ENCODE measurements at places on chromosomes 5 and 9.

DNA sequence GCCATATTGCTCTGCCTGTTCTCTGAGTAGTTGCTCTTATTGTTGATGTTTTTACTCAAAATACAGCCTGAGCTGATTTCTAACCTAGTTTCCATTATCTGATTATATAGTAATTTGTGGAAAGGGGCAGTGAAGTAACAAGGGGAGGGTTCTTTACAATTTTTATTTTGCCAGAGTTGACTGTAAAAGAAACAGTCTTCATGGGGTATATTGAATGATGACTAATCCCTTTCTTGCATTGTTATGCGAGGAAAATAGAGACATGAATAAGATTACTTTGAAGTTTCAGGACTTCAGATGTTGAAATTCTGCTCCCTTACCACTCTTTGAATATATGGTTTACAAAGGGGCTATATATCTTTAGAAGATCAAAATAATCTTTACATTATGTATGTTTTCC, 9.1 kb upstream of the LRRC70 start:
- peak; percentile 72 for DNase-seq

DNA sequence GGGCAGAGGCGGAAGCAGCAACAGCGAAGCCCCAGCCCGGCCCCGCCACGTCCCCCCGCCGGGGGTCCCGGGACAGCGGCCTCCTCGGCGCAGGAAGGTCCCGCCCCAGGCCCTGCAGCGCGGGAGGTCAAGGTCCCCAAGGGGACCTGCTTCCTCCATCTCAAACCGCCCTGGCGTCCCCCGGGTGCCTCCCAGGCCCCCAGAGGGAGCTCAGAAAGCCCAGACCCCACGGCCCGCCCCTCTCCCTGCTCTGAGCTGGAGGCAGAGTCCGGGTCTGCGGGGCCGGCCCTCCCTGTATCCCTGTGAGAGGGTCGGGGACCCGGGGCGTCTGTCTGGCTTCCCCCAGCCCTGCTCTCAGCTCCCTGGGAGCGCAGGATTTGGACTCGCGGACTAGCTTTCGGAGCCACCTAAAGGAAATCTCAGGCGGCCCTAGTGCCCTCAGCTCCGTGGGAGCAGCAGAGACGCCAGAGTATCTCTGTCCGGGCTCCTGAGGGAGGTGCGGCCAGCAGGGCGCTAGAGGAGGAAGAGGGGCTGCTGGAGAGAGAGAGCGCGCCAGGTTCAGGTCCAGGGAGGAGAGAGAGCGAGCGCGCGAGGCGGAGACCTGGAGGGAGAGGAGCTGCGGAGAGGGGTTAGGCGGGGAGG, 30.7 kb downstream of the EXOC3 start:
- peak; percentile 27 for DNase-seq

- DNase-seq, result no peak
Measured at GRCh38 chr9:93679536-93680442, 103.4 kb downstream of the PHF2 start.

GRCh38 chr5:127944125-127944524, 139.4 kb upstream of the SLC12A2 start:
- DNase-seq, result no peak

DNA sequence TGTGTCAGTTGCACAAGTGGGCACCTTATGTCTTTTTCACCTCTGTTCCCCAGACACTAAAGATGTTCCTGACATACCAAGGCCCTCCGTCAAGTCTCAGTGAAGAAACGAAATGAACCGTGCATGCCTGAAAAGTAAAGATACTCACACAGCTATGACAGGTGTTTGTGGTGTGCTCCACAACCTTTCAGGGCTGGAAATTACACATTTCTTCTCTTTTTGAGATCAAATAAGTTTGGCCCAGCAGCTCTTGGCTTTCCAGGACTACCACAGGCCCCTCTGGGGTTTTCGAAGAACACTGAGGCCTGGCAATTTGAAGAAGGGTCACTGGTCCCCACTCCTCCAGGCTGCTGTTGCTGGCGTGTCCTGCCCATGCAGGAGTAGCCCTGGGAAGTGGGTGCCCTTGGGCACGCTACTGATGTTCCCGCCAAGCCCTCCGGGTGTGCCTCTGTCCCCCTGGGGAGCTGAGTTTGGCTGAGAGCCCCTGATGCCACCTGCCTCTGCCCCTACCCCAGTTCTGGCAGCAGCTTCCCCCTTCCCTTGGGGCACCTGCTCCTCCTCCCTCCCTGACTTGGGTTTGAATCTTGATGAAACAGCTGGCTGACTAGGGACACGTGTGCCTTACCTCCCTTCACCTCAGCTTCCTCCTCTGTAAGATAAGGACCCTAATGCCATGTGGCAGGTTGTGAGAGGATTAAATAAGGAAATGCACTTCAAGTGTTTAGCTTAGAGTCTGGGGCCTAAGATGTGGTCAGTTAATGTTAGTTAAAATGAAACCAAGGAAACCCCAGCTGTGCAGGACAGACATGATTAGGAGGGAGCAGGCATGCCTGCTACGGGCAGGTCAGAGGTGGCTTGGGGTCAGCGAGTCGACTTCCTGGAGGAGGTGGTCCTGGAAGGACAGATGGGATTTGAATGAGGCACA, 49.1 kb upstream of the GADD45G start:
- DNase-seq, result no peak

- DNase-seq, result no peak
Measured at GRCh38 chr9:131577005-131578000, 32.0 kb downstream of the PRRT1B start.

DNA sequence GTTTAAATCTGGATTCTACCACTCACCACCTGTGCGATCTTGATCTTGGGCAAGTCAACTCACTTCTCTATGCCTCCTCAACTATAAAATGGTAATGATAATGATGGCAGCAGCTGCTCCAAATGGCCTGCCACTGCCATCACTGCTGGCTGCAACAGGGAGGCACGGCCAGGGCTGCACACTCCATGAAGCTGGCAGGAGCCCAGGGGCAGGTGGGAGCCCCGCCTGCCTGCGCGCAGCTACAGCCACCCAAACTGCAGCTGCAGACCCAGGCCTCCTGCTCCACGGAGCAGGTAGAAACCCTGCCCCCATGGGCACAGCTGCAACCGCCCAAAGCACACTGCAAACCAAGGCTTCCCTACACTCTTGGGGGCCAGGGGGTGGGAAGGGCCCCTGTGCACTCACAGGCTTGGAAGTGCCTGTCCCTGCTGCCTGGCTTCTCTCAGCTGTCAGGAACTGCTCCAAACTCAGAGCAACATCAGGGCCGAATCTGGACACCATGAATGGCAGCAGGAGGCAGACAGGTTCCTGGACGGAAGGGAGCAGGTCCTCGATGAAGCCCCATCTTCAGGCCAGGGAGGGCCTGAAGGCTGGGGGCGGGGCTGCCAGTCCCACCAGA, 57.6 kb downstream of the PRELID2 start:
- DNase-seq, result no peak

- DNase-seq, result peak; percentile 25
Measured at GRCh38 chr5:139637438-139638089, 10.6 kb upstream of the CXXC5 start.

DNA sequence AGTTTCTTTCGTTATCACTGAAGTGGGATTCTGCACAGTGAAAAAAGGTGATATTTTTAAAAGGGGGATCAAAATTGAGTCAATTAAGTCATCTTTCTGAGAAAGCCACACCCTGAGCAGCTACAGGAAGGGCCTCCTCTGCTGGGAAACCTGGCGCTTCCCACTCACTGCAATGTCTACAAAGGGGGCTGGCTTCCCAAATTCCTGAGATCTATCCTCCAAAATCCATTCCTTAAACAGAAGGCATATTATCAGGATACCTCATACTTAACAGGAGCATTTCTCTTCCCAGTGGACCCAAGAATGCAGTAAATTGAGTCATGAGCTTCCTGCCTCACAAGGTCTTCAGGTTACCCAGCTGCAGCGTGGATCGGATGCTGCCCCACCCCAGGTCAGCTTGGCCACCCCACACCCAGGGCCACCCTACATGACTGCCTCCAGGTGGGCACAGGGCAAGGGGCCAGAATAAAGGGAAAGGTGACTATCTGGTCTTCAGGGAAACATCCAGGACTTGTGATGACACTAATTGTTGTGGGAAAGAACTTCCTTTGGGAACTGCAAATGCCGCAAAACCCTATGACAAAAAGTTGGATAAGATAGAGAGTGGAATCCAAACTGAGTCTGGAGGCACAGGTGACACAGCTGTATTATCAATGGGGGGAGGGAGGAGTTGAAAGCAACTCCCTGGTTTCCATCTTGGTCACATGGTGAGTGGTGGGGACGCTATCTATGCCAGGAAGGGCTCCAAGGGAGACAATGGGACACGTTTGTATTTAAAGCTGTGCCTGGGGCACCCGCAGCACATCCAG, 42.3 kb downstream of the ROR2 start:
- no peak for DNase-seq

DNA sequence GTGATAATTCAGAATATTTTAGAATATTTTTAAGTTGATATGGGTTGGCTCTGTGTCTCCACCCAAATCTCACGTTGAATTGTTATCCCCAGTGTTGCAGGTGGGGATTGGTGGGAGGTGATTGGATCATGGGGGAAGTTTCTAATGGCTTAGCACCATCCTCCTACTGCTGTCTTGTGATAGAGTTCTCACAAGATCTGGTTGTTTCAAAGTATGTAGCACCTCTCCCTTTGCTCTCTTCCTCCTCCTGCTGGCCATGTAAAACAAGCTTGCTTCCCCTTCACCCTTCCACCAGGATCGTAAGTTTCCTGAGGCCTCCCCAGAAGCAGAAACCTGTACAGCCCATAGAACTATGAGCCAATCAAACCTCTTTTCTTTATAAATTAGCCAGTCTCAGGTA, 214.6 kb upstream of the C9orf72 start:
- DNase-seq, result no peak

GRCh38 chr9:112245126-112245525, 70.0 kb upstream of the SUSD1 start:
- no peak for DNase-seq

- no peak for DNase-seq
Measured at GRCh38 chr5:160312960-160313727, 780 bp upstream of the CCNJL start.

- peak; percentile 1 for DNase-seq
Measured at GRCh38 chr5:107032629-107033028, 638.1 kb downstream of the EFNA5 start.

GRCh38 chr9:18766989-18767550, 265.9 kb downstream of the SAXO1 start:
- DNase-seq, result no peak

- no peak for DNase-seq
Measured at GRCh38 chr9:76378367-76379073, 15.7 kb downstream of the RFK start.

All from activated CD4-positive, alpha-beta T cell treated with anti-CD3 and anti-CD28 coated beads, Interleukin-2, amount 50 U/mL, for 16 hours (primary cell).